Stimulated activated CD4-positive, alpha-beta T cell treated with anti-CD3 and anti-CD28 coated beads, Interleukin-12 subunit alpha, Interleukin-12 subunit beta, amount 100 ng/mL, for 24 hours (primary cell): ENCODE measurements at places on chromosomes 6 and 20.

GRCh38 chr6:399785-400534, 8.4 kb downstream of the IRF4 start:
- DNase-seq = no peak

DNA sequence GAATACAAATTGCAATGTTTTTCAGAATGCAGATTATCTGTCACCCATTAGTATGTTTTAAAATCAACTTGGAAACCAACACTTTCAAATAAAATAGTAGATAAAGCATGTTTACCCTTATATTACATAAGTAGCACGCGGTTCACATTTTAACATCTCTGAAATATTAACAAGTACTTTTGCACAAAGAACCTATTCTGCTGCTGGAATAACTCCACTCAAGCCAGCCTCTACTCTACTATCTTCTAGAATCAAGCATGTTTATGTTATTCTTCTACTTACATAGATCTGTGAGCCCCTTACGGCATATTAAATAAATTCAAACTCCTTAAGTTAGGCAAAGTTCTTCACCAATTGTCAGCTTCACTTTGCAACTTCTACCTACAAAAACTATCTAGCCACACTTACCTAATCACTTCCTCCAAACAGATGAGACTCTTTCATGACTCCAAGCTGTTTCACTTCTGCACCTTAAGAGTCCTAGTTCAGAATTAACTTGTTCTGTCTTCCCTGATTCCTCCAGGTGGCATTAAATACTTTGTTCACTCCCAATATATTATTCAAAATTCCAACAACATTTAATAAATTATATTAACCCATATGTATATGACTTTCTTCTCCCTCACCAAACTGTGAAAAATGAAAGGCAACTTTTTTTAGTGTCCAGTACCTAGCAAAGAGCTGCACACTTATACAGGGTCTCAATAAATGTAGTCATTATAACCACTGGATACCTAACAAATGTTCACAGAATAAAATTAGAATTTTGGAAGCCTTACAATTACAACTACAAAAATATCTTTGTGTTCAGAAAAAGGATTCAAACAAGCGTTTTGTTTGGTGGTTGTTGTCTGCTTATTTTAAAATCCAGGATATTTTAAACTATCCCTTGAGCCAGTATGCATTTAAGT, 12.1 kb downstream of the CEP85L start:
- DNase-seq = no peak

GRCh38 chr6:134258849-134259306, 59.0 kb downstream of the SGK1 start:
- no peak for DNase-seq

GRCh38 chr6:42043787-42044475, 6.4 kb upstream of the TAF8 start:
- DNase-seq = peak; percentile 96

- DNase-seq = peak; percentile 67
These were observed 2.7 kb upstream of the EEF1A1 start for GRCh38 chr6:73523434-73524123.

GRCh38 chr20:44692932-44693480, 22.2 kb upstream of the CCN5 start:
- DNase-seq = no peak

- DNase-seq = no peak
These were observed 38.2 kb downstream of the MBOAT1 start for GRCh38 chr6:20173833-20174792.

GRCh38 chr6:55175078-55176049, 1.0 kb downstream of the HCRTR2 start:
- DNase-seq = no peak

GRCh38 chr6:49504666-49505065, 4.9 kb downstream of the GLYATL3 start:
- no peak for DNase-seq

- DNase-seq = no peak
These were observed 60.6 kb downstream of the OTOR start for GRCh38 chr20:16808796-16809195.

- no peak for DNase-seq
These were observed 46.0 kb upstream of the TOP1 start for GRCh38 chr20:40982415-40983145.

- DNase-seq = no peak
These were observed 353.1 kb upstream of the TSHZ2 start for GRCh38 chr20:52619101-52619500.

GRCh38 chr6:25623065-25623464, 28.9 kb upstream of the SCGN start:
- DNase-seq = no peak

- DNase-seq = no peak
These were observed 13.9 kb upstream of the VAPB start for GRCh38 chr20:58374906-58375758.

DNA sequence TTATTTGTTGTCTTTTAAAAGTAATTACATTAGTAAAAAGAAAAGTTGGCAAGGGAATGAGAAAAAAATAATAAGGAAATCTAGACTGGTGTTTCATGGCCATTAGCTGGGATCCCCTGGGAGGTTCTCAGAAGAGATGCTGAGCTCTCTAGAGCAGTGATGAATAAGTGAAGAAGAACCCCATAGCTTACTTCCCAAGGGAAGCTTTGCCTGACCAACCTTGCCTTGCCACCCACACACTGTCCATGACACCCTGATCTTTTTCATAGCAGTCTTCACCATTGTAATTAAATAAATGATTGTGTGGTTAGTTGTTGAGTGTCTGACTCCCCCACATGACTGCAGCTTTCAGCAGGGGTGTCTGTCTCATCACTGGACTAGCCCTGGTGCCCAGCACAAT, 5.9 kb downstream of the C6orf163 start:
- DNase-seq = no peak

GRCh38 chr6:108174371-108175175, 8.8 kb downstream of the NR2E1 start:
- no peak for DNase-seq

- no peak for DNase-seq
These were observed 278.6 kb upstream of the TCF21 start for GRCh38 chr6:133610227-133610840.

GRCh38 chr20:17500826-17501225, 30.4 kb downstream of the BFSP1 start:
- no peak for DNase-seq
